NCI-H446 treated with DMSO at 0.1 percent for 48 hours (cell line): ENCODE measurements at places on chromosomes 11 and 22.

GRCh38 chr11:110962921-110963320 lies 250.7 kb upstream of the ARHGAP20 start:
- DNase-seq, result no peak

DNA sequence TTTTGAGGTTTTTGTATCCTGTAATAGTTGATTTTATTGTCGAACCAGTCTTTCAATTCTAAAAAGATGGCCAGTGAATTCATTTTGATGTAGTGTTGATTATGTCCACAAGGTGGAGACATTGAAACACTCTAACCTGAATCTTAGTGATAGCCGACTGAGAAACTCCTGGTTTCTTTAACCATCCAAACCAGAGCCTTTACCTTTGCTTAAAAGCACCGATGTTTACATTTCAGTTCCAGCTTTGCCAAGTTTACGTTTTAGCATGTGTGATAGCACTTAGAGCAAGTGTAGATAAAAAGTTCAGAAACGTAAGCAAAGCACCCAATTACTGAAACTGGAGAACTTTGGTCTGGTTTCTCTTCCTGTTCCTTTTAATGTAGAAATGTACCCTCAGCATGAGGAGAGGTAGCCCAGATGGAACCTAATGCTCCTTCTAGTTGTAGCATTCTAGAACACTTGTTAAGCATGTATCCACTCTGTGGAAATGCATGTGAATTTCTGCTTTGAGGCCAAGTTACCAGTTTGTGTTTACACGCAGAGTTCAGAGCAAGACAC lies 208.6 kb downstream of the DBX1 start:
- DNase-seq, result peak; percentile 39

- no peak for DNase-seq
These were observed 7.4 kb downstream of the NDUFV1 start for GRCh38 chr11:67613960-67614715.

DNA sequence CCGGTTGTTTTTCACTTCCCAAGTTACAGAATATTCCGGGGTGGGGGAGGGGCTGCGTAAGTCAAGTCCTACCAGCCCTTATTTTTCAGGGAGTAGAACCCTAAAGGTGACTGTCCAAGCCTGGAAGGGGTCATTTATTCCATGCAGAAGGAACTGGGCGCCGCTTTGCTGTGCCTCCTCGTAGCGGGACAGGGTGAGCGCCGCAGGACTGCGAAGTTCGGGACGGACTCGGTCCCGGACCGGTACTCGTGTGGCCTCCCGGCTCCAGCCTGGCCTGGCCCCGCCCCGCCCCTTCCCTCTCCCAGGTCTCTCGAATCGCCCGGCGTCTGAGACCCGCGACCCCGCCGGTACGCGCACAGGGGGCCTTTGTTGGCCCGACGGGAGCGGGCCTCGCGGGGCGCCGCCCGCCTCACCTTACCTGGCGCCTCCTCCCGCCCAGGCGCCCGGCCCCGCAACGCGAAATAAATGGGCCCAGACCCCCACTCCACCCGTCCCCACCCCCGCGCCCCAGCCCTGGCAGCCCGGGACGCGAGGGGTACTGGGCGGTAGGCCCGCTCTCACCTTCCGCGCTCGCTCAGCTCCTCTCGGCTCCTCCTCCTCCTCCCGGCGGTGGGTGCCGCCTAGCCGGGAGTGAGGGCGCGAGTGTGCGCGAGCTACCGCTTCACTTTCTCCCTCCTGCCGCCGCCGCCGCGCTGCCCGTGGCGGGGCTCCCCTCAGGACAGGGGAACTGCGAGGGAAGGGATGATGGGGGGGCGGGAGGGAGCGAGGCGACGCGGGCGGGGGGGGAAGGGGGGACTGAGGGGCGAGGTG lies 698 bp downstream of the PAK1 start:
- DNase-seq, result no peak

DNA sequence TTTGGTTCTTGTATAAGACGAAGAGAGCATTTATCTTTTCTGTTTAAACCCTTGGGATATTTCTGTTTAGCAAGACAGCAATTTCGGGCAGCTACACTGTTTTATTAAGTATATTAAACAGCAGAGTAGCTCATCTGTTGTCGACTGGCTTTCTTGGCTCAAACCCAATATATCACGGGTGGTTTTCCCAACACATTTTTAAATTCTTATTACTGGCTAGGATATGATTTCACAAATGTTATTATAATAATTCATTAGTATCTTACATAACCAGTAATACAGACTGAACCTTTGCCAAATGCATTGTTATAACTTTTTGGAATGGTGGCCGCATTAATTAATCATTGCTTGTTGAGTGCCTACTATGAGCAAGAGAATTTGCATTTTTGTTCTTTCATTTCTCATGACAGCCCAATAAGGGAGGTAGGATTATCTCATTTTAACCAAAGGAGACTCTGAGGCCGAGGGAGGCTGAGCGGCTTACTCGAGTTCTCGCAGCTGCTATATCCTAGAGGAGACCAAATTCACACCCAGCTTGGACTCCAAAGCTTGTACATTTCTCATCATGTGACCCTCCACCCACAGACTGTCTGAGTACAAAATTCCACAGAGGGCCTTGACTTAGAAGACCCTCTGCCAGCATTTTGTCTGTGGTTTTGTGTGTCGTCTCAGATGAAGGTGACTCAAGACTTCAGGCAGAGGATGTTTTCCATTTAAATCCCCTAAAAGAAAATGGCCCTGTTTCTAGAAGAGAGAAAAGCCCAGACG lies 304.9 kb downstream of the NTM start:
- DNase-seq, result no peak

- no peak for DNase-seq
These were observed 5.3 kb downstream of the BIRC3 start for GRCh38 chr11:102322560-102322959.

DNA sequence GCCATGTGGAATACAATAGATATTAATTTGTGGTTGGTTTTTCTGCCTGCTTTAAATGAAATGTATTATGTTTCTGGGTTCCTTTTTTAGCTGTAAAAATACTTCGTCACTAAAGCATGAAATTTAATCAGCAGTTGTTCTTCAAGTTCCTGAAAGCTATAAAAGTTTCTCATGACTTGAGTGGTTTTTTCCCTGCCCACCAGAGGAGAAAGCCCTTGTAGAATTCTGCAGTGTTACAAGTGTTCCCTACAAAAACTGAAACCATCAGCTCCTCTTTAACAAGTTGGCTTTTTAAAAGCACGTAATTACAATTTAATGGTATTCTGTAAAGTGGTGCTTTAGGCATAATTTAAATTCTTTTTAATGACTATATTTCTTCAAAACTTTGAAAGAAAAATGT lies 56.2 kb downstream of the PANX1 start:
- no peak for DNase-seq

- no peak for DNase-seq
These were observed 2.2 kb downstream of the SULT4A1 start for GRCh38 chr22:43860126-43860525.

DNA sequence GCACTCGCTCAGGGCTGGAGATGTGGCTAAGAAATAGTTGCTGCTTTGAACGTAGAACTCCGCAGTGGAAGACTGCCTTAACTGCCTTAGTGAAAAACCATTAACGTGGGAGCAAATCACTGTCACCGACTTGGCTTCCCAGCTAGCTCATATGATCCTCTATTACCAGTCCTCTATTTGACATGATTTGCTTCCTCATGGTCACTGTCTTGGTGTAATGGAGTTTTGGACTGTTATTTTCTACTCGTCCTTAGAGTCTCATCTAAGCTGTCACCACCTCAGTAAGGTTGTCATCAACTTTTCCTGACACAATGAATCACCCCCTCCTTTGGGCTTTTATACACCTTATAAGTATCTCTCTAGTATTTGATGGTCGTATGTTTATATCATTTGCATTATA lies 167.1 kb upstream of the NARS2 start:
- DNase-seq, result no peak
